ENCODE measurements at places on chromosomes 2 and 18. TPM values are rescaled to one million over a fixed set of nuclear protein-coding genes. Genes with fewer than 3 reads are reported as not detected.

Gene RNF25
- 50.6 TPM for polyA plus RNA-seq

GRCh38 chr2:200376513-200377354 lies 70.2 kb downstream of the SPATS2L start:
- no peak for DNase-seq

- DNase-seq, result no peak
These were observed 320.7 kb downstream of the LRP1B start for GRCh38 chr2:141810148-141810547.

Gene TBC1D8
- 27.5 TPM for polyA plus RNA-seq

GRCh38 chr18:23684515-23685197 lies 4.6 kb upstream of the LAMA3 start:
- no peak for DNase-seq

DNA sequence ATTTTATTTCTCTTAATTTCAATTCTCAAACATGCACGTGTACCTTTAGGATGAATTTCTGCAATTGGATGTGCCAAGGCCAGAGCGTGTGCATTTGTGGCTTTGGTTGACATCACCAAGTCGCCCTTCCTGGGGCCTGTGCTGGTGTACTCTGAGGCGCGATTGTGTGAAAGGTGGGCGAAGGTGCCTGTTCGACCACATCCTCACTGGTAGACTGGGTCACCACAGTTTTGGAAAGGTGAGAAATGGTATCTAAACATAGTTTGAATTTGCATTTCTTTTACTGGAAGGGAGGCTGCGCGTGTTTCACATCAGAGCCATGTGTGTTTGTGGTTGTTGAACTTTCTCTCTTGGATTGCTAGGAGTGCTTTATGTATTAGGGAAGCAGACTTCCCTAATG lies 89.8 kb downstream of the LDLRAD4 start:
- DNase-seq, result no peak

Gene RPRM
- 2.8 TPM for polyA plus RNA-seq

- DNase-seq, result no peak
These were observed 82.5 kb upstream of the PKDCC start for GRCh38 chr2:41965173-41965908.

Gene LHCGR
- 0.38 TPM for polyA plus RNA-seq

- no peak for DNase-seq
These were observed 77.5 kb upstream of the TCF4 start for GRCh38 chr18:55665506-55665905.

DNA sequence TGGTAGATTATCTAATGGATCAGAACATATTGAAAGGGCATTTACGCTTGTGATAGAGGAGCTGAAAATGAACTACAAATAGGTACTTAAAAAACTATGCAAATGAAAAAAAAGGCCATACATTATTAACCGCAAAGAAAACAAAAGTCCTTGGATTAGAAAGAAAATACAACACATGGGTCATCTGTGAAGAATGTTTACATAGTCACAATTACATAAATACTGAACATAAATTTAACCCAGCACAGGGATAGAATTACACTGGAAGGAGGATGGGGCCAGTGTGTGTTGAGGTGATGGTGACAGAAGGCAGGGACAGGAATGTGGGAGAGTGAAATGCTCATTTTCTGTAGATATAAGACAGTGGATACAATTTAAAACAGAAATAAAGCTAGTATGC lies 6.6 kb downstream of the NTSR2 start:
- DNase-seq, result no peak

DNA sequence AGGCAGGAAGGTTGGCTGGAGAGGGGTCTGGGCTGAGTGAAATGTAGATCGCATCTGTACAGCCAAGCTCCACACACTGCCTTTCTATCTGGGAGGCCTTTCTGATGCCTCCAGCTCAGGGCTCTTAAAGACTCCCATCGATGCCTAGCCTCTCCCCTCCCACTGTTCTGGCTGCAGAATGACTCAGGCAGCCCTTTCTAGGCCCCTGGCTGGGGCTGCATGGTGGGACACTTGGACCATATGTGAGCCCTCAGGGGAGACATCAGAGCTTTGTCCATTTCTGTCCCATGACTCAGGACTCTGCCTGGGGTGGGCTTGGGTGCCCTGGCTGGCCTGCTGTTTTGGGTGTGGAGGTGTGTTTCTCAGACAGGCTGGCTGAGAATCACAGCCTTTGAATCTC lies 101.3 kb downstream of the CELF4 start:
- DNase-seq, result no peak

Gene PCARE
- polyA plus RNA-seq, result 0.35 TPM

Gene DPYSL5
- 7.7 TPM for polyA plus RNA-seq

DNA sequence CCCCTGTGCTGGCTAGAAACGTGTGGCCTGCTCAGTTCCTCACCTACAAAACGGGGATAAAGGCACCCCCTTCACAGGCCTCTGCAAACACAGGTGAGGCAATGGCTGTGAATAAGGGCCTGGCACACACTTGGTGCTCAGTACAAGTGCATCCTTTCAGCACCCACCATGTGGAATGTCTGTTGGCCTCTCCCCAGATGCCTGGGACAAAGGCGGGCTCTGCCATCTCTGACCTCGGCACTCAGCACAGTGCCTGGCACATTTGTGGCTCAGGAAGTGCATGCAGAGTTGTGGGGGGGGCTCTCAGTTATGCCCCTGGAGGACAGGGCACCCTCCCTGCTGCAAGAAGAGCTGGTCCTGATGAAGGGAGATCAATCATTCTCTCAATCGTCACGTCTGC lies 224.6 kb upstream of the RAB6C start:
- DNase-seq, result no peak

DNA sequence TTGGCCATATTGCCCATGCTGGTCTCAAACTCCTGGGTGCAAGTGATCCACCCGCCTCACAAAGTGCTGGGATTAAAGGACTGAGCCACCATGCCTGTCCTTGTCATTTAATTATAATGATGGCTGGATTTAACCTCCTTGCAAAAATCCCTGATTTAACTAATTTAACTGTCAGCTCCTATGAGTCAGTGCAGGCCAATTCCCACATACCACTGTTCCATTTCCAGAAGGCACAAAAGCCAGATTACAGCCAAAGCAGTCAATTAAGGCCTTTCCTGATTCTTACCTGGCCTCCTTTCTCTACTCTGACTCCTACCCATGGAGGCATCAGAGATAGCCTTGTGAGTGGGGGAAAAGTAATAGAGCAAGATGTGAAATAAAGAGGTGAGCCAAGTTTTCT lies 12.3 kb upstream of the SLC35F5 start:
- no peak for DNase-seq

Gene SERPINB4
- 0.08 TPM for polyA plus RNA-seq

DNA sequence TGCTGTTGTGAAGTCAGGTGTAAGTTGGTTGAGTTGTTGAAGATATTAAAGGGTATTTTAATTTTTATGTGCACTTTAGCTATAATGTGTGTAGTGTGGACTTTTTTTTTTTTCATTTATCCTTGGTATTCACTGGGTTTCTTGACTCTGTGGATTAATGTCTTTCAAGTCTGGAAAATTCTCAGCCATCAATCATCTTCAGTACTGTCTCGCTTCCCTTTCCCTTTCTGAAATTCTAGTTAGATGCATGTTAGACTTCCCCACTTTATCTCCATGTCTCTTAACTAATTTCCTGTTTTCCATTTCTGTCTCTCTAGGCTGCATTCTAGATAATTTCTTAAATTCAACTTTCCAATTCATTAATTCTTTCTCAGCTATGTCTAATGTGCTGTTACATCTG lies 247.7 kb upstream of the REV1 start:
- no peak for DNase-seq

- DNase-seq, result no peak
These were observed 13.0 kb downstream of the IL18R1 start for GRCh38 chr2:102368461-102369109.

Gene PAIP2B
- polyA plus RNA-seq, result 14.9 TPM

- no peak for DNase-seq
These were observed 2.3 kb downstream of the CEP192 start for GRCh38 chr18:12993439-12993838.

DNA sequence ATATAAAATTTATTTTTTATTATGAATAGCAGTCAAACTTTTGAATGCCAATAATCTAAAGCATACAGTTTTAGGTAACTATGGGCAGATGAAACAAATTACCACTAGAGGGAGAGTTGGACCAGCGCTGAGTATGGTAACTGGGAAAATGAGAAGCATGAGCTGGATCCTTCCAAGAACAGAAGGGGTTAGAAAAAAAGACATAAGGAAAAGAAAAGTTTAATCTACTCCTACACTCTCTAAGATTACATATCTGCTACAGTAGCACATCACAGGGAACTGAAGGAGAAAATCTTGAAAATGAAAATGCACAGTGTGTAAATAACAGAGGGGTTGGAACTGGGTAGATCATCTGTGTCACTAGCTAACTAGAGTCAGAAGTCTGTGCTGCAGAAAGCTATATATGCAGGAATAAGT lies 15.5 kb downstream of the REG3G start:
- DNase-seq, result peak; percentile 3

- no peak for DNase-seq
These were observed 788 bp downstream of the USP14 start for GRCh38 chr18:159037-159652.

Gene GPR55
- polyA plus RNA-seq, result 0.19 TPM

DNA sequence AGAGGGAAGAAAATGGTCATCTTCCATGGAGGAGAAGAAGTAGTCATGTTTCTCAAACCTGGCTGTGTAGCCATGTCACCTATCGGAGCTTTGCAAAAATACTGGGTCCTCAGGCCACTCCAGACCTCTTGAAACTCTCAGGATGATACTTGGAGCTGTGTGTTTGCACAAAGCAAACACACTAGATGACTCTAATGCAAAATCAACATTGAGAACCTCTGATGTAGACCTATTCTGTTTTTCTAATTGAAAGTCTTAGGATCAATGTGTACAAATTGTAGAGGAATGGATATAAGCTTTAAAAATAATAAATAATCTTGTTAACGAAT lies 444.3 kb downstream of the RND3 start:
- DNase-seq, result no peak

GRCh38 chr2:240946046-240946445 lies 39.9 kb downstream of the CROCC2 start:
- DNase-seq, result no peak

GRCh38 chr2:184178229-184178628 lies 420.1 kb upstream of the ZNF804A start:
- no peak for DNase-seq

Gene CNRIP1
- polyA plus RNA-seq, result 23.3 TPM

Gene TP53I3
- 45.0 TPM for polyA plus RNA-seq

Gene SLC9A4
- polyA plus RNA-seq, result 7.3 TPM

Measured in left renal cortex interstitium (tissue), 4 donors.